ENCODE measurements at places on chromosomes 12 and 14. TPM values are rescaled to one million over a fixed set of nuclear protein-coding genes. Genes with fewer than 3 reads are reported as not detected.

The PTGES3 gene
- total RNA-seq: 339 TPM

DNA sequence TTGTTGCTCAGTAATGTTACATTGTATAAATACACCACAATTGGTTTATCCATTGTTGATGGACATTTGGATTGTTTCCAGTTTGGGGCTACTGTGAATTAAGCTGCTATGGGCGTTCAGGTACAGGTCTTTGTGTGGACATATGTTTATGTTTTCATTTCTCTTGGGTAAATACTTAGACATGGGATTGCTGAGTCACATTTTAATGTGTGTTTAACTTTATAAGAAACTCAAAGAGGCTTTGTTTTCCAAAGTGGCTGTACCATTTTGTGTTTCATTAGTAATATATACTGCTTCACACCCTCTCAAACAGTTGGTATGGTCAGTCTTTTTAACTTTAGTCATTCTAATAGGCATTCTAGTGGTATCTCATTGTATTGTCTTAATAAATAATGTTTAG is 225.0 kb downstream of the SPTSSA start:
- no peaks in the 10 kb centered on the region for H3K4me1 ChIP-seq
- H3K36me3 ChIP-seq: no peaks in the 10 kb centered on the region
- H3K27me3 ChIP-seq: no peaks in the 10 kb centered on the region
- no peak overlapping the region for H3K4me3 ChIP-seq
- DNase-seq: peak; percentile 42

- H3K27ac ChIP-seq: no peak overlapping the region
- H3K4me3 ChIP-seq: no peak overlapping the region
- H3K36me3 ChIP-seq: no peaks in the 10 kb centered on the region
- H3K27me3 ChIP-seq: no peaks in the 10 kb centered on the region
- peaks cover 26% of the 10 kb centered on the region for H3K4me1 ChIP-seq
Observed at GRCh38 chr12:122029620-122030423, 8.1 kb downstream of the BCL7A start.

DNA sequence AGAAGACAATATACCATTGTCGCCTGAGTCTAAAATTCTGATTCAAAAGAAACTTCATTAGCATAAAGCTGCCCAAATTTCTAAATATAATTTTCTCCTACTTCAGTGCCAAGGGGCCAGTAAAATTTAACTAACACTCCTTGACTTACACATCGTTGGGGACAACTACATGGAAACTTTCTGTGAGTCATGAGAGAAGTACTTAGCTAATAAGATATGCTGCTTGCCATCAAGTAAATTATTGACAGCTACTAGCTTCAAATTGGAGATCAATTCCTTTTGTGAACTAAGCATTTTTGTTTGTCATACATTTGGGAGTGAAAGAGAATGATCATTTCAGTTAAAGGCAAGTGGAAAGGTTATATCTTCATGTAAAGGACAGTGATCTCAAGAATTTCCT is 373.3 kb downstream of the MDGA2 start:
- H3K4me1 ChIP-seq: no peaks in the 10 kb centered on the region
- H3K36me3 ChIP-seq: no peaks in the 10 kb centered on the region
- no peak overlapping the region for H3K27ac ChIP-seq
- H3K27me3 ChIP-seq: no peaks in the 10 kb centered on the region

GRCh38 chr12:6953442-6954315 is 2.5 kb downstream of the PTPN6 start:
- no peaks in the 10 kb centered on the region for H3K4me1 ChIP-seq
- no peaks in the 10 kb centered on the region for H3K36me3 ChIP-seq
- DNase-seq: no peak
- H3K27ac ChIP-seq: no peak overlapping the region

- H3K27ac ChIP-seq: no peak overlapping the region
- no peaks in the 10 kb centered on the region for H3K27me3 ChIP-seq
- DNase-seq: no peak
- no peaks in the 10 kb centered on the region for H3K4me1 ChIP-seq
- H3K36me3 ChIP-seq: no peaks in the 10 kb centered on the region
Observed at GRCh38 chr12:43586646-43587245, 34.7 kb upstream of the ADAMTS20 start.

DNA sequence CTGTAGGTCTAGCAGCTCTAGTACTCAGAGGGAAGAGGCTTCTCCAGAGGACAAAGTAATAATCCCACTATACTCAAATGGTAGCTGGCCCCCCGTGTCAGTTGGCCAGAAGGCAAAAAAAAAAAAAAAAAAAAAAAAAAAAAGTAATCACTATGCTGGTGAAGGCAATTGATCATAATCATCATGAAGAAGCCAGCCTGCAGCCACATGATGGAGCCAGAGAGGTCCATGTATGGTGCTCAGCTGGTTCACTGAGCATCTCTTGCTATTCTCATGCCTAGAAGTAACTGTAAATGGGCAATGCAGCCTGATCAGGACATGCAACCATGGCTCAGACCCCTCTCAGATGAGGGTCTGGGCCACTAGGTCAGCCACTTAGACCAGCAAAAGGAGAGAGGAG is 378.8 kb downstream of the MED13L start:
- H3K36me3 ChIP-seq: no peaks in the 10 kb centered on the region
- no peak overlapping the region for H3K4me3 ChIP-seq
- no peak for DNase-seq
- H3K27me3 ChIP-seq: peaks cover 20% of the 10 kb centered on the region
- H3K4me1 ChIP-seq: no peaks in the 10 kb centered on the region
- no peak overlapping the region for H3K27ac ChIP-seq

DNA sequence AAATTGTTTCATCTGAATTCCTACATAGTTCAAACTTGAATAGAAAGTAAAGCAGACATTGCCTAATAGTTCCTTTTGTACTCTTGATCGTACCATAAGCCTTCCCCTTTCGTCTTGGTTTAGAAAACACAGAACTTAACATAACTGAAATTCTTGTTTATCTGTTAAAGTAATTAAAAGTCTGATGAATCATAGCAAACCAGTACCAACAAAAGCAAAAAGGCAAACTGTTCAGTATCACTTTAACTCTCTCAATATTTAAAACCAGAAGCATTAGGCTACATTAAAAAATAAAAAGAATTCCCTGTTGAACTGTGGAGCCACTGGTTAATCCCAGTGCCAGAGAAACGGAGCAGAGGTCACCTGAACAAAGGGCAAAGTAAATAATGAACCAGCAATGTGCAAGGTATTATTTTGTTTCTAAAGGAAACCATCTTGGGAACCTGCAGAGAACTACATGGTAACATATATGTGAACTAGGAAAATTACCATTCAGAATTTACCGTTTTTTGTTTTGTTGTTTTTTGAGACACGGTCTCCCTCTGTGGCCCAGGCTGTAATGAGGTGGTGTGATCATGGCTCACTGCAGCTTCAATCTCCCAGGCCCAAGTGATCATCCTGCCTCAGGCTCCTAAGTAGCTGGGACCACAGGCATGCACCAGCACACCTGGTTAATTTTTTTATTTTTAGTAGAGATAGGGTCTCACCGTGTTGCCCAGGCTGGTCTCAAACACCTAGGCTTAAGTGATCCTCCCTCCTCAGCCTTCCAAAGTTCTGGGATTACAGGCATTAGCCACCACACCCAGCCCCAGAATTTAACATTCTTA is 17.1 kb upstream of the HIGD1C start:
- no peak overlapping the region for H3K4me3 ChIP-seq
- no peak for DNase-seq
- 0 out of 2 replicates have a peak, but pooled peaks cover 2% of the 10 kb centered on the region for H3K27me3 ChIP-seq
- no peak overlapping the region for H3K27ac ChIP-seq
- H3K36me3 ChIP-seq: no peaks in the 10 kb centered on the region

Measured in Panc1 (cell line).